ENCODE measurements at places on chromosomes 2 and 18.

GRCh38 chr2:107276034-107276433 is 390.1 kb upstream of the ST6GAL2 start:
- DNase-seq, result no peak

- DNase-seq, result no peak
Measured at GRCh38 chr2:42961385-42961811, 169.0 kb upstream of the HAAO start.

DNA sequence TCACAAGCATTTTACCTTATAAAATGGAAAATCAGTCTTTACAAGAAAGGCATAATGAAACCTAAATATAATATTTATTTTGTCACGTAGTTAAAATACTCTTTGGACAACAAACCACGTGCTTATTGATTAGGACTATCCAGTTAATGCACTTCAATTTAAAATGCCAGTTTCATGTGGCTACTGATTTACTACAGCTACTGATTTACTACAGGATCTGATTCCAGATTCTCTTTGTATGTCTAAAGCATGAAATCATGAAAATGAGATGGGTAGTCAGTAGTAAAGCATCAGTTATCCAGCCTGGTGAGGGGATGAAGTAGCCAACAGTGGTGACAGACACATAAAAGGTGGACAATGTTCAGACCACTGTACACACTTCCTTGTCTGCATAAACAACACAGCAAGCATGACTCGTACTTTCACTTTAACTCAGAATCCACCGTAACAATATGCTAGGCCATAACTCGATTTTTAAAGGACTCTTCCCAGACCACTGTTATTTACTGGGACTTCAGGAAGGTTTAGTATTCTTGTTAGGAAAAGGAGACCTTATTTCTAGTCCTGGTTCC is 24.9 kb downstream of the ACAA2 start:
- peak; percentile 36 for DNase-seq

DNA sequence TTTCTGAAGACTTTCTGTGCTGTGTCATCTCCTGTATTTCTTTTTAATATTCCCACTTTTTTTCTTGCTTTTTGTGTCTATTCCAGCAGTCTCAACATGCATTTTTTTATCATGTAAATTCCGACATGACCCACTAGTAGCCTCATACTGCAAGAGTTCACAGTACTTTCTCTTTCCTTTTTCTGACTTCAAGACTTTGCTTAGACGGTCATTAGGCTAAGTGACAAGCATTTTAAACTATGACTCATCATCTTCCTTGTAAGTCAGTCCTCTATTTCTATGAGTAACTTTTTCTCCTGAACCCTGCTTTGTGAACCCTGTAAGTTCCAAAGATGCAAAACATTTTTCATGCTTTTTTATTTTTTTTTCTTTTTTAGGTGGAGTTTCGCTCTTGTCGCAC is 381.2 kb downstream of the TXNL1 start:
- peak; percentile 32 for DNase-seq

GRCh38 chr2:165582863-165583506 is 113.5 kb downstream of the CSRNP3 start:
- DNase-seq, result no peak

DNA sequence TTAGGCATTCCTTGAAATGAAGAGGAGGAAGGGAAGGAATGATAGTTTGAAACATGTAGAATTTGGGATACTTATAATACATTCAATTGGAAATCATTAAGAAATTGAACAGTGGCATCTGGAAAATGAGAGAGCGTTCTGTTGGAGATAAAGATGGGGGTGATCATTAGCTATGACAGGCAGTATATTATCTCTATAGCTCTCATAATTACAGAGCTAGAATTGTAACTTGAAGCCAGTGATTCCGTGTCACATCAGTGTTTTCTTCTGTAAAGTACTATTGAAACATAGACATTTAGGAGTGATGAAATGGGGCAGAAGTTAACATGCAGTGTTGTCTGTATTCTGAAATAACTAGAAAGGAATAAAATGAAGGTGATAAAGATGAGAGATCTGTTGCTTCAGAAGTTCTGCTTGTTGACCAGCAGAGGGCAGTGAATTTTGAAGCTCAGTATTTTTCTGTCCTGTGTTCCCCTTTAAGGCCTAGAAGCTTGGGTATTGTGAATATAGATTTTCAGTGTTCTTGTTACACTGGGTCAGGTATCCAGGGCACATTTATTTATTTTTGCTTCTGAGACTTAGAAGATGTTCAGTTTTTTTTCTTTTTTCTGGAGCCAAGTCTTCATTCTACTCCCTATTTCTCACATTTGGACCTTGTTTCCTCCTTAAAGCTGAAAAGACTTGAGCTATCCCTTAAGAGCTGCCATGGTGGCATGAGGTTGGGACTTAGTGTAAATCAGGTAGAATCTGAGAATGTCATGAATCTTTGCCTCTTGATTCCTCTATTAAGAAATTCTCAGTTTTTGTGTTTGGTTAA is 157.4 kb downstream of the TAF4B start:
- DNase-seq, result peak; percentile 60

DNA sequence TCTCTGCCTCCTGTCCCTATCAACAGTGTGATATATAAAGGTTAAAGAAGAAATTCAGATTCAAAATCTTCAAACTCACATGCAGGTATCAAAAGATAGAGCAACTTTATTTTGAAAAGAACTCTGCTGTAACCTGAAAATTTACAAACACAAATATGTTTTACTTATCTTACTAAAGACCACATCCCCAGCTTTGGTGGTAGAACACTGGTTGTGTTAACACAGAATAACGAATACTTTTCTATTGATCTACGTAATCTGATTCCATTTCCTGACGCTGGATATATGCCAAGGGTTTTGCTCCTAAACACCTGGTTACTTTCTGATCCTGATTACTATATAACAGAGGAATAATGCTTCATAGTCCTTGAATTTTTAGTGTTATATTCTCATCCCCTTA is 23.1 kb upstream of the SLC39A10 start:
- DNase-seq, result no peak

DNA sequence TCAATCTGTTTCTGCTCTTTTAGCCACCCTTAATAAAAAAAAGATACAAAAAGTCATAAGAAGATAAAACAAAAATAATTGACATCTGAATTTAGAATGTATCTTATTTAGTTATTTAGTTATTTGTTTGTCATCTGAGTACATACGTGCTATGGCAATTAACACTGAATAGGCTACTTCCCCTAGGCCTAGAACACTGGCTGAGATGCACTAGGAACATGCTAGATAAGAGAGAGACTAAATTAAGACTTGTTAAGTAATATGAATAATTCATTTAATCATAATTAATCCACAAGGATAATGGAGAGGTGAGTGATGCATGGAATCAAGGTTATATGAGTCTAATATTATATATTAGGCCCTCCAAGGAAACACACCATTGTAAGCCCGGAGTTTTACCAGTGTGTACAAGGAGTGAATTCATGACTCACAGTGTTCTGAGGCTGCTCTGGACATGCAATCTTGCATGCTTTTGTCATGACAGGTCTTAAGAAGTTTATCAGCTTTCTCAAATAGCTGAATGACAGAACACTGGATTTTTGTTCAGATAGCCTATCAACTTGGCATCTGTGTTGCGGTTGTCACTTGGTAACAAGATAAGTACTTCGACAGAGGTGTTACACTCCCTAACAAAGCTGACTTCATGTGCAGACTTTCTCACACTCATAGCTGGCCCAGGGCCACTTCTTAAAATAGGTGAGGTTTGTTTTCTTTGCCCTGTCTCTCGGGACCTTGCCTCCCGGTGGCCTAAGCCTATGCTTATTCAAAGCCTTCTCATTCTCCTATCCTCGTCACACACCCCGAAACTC is 5.0 kb upstream of the SERPINB2 start:
- DNase-seq, result peak; percentile 99

DNA sequence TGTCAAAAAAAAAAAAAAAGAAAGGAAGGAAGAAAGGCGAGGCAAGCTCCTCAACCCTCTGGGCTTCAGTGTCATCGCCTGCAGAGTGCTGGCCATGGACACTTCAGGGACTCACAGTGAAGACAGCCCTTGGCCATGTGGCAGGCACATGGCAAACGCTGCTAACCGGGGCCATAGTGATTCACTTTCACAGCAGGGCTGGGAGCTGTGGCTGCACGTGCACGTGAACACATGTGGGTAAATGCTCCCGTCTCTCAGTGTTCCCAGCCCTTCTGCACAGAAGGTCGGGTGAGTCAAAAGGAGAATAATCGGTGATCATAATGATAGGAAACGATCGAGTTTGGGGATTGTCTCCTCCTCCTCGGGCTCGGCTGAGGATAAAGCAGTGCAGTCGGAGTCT is 46.1 kb upstream of the UBE2F start:
- no peak for DNase-seq

DNA sequence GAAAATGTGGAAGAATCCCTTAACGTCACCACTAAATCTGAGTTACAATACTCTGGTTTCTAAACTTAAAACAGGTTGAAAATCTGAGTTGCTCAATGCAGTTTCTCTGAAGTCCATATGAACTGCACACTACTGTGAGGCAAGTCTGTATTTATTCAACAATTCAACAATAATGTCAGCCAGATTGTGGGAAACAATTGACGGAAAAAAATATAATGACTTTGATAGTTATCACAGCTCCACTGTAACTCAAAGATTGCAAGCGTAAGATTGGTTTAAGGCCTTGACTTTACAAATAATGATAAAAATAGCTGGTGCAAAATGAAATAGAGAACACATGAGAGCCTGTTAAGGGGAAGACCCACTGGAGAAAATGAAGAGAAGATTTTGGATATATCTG is 219.4 kb upstream of the CCDC150 start:
- DNase-seq, result no peak

GRCh38 chr2:191217580-191217979 is 27.6 kb upstream of the MYO1B start:
- DNase-seq, result peak; percentile 85

GRCh38 chr2:203534621-203535077 is 452 bp downstream of the RAPH1 start:
- DNase-seq, result peak; percentile 29

- DNase-seq, result no peak
Measured at GRCh38 chr2:239833269-239834109, 191.7 kb downstream of the NDUFA10 start.

DNA sequence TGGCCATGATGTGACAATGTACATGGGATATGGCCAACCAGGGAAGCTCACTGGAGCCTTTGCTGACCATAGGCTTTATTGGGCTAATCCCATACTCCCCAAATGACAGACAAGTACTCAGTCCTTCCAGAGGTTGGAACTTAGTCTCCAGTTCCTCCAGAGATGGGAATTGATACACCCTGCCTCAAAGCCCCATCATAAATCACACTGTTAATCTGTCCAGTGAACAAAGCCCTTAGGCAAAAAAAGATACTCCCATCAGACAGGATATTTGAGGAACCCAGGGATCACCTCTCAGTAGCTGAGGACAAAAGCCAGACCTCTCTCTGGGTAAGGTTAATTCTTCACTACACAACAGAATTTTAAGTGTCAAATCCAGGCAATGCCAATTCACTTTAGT is 247.5 kb upstream of the CDH20 start:
- DNase-seq, result no peak

DNA sequence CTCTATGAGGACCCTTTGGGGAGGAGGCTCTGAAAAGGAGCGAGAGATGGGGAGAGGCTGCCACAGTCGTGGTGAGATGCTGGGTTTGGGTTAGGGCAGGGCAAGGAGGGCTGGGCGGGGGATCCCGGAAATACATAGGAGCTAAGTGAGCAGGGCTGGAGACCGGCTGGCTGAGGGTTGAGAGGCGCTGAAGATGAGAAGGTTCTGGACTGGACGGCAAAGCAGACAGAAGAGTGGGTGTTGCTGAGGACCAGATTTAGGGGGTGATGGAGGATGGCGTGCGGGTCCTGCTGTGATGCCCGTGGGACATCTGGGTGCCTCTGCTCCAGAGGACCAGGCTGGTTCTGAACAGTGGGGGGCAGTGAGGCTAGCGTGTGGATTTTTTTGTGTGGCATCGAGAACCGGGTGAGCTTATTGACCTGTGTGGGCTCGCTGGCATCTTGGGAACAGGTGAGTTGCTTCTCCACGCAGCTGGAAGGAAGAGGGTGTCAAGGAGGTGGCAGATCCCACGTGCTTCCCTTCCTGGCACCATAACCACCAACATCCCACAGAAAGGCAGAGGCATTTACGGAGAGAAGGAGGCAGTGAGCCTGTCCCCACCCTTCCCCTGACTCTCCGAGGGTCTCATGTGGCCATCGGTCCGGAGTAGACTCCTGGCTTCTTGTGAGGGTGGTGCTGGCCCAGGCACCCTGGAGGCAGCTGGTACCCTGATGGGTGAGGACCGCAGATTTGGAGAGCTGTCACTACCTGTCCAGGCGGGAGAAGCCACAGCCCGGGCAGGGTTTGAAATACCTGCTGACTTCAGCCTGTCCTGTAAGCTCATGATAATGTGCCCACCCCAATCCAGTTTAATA is 70.3 kb downstream of the ASB1 start:
- no peak for DNase-seq

- no peak for DNase-seq
Measured at GRCh38 chr2:135121016-135121657, 69.0 kb downstream of the RAB3GAP1 start.

DNA sequence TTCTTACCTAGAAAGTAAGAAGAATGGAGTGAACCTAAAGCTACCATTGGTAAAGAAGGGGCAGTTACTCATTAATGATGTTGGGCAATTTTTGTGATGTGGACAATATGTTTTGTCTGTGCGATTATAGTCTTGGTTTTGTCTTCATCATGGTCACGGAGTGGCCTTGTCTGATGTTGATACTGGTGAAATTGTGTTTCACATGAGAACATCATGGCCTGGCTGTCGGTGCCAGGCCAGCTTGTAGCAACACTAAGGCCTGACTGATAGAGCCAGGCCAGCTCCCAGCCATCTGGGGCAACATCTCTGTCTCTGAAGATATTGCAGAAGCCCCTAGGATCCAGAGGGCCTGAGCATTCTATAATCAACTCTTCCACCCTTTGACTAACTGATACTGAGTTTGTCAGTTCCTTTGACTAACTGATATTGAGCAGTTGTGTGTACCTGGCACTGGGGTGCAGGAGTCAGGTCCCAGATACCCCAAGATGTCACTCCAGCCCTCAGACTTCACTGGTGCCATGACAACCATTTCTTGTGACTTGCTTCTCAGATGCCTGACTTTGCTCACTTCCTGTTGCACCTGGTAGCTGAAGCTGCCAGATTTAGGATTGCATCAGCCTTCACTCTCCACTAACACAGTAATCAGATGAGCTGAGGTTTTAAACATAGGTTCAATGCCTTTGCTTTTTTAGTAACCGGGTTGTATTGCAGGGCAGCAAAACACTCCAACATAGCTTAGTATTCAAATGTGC is 62.5 kb downstream of the RPIA start:
- DNase-seq, result peak; percentile 52

DNA sequence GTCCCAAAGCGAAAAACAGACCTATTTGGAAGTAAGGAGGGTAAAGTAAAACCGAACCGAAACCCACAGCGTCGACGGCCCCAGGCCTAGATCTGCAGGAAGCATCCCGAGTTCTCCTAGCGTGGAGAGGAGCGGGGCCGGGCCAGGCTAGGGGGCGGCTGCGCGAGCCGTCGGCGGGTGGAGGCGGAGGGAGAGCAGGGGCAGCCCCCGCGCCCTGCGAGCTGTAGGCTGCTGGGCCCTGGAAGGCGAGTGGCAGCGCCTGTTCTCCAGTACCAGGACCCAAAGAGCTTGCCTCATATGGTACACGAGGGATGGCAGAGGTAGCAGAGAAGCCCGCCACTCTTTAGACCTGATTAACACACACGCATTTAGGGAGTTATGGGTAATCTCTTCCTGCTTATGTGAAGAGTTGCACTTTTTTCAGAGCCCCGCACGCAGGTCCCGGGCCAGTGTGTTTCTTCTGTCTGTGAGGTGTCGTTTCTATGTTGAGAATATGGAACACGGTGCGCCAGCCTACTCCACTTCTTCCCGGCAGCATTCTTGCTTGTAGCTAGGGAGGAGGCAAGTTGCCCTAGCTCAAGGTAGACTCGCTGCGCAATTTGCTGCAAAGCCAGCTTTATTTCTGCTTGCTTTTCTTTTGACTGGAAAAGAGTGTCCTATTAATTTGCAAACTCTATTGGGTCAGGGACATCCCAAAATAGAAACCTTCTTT is 71.1 kb downstream of the ARHGEF33 start:
- no peak for DNase-seq

All from epithelial cell of esophagus (primary cell).